ENCODE measurements at places on chromosomes 12 and 14.

DNA sequence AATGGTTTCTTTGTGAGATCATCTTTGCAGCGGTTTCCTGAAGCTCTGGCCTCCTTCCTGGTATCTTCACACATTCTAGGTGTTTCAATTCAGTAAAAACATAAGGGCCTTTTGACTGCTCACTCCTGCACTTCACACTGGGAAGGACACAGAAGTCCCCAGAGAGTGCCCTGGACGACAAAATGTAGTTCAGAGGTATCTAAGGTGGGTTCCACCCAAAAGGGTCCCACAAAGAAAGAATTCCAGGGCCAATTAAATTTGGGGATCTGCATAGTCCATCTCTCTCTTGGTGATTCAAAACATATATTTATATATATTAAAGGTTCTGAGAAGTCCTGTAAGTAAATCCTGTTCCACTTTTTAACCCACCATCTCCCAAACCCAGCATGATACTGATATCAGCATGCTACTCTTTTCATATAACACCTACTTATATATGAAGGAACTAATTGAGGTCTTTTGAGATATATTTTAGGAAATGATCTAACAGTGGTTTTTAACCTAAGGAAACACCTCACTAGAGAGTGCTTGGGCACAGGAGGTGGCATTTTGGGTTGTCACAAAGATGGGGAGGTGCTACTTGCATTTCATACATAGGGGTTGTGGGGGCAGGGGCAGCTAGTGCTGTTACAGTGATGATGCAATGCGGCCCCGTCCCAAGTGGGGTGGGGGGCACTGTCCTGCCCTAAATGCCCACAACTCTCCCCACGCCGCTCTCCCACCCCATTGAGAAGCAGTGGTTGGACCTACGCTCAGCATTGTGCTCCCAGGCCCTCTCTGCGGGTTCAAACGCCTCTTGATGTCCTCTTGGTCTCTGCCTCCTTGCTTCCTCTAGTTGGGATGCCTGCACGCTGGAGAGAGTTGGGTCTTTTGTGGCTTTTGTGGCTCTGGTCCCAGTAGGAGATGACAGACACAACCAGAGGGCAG is 109.4 kb downstream of the ARF6 start:
- DNase-seq, result no peak

DNA sequence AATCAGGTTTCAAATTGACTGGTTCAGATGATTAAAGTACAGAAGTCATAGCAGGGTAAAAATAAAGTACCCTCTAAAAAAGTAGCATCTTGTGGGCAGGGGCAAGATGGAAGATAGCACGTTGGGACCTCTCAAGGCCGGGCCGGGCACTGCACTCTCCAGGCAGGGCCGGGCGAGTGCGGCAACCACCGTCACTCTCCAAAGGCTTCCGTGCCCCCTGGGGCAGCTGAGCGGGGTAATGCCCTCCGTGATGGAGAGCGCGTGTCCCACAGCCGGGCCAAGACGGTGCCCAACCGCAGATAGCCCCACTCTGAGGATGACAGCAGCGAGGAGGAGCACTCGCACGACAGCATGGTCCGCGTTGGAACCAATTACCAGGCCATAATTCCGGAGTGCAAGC is 8.6 kb upstream of the PLXNC1 start:
- DNase-seq, result no peak

DNA sequence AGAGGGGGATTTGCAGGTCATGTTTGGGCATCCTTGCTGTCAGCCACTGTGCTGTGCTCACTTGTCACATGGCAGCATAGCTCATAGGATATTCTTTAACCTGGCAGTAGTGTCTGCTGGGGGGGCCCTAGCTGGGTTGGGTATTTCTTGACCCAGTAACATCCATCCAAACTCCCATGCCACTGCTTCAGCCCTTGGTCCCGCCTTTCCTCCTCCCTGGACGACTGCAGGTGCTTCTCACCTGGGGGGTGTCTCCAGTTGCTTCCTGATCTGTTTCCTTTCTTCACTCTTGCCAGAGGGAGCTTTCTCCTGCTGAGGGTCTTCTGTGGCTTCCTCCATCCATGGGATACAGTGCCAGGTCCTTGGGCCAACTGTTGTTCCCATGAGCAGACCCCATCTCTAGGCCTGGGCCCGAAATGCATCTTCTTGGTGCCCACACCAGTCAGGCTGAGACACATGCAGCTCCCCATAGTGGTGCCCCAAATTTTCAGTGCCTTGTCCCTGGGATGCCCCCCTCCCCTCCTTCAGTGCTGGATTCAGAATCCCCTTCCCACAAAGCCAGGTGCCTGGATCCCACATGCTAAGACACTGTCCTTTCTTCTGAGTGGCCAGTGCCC is 20.5 kb downstream of the C14orf132 start:
- DNase-seq, result no peak

DNA sequence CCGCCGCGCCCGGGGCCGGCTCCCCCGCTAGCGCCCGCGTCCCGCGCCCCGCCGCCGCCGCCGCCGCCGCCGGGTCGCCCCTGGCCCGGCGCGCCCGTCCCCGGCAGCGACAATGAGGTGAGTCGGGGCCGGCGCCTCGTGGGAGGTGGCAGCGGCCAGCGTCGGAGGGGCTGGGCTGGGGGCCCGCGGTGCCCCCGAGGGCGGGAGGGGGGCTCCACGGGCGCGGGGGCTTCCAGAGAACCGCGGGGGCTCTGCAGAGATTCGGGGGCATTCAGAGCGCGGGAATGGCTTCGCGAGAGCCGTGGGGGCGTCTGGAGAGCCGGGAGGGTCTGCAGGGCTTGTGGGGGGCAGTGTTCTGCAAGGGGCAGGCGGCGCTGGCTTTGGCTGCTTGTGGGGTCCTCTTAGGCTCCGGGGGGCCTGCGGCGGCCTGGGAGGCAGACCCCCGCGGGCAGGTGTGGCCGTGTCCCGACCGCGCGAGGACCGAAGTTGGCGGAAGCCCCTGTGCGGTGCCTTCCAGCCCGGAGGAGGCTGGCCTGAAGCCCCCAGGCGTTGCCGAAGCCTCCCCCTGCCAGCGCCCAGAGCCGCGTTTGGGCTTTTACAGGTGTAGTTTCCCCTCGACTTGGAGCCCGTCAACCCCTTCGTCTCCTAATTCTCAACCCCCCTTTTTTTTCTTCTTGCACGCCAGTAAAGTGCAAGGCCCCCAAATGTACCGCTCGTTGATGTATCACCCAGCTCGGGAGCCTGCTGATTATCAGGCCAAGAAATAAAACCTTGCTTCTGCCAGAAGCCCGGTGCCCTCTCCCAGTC is 93.1 kb upstream of the EVL start:
- DNase-seq, result no peak

- no peak for DNase-seq
Measured at GRCh38 chr14:82385048-82385447, 851.4 kb upstream of the SEL1L start.

DNA sequence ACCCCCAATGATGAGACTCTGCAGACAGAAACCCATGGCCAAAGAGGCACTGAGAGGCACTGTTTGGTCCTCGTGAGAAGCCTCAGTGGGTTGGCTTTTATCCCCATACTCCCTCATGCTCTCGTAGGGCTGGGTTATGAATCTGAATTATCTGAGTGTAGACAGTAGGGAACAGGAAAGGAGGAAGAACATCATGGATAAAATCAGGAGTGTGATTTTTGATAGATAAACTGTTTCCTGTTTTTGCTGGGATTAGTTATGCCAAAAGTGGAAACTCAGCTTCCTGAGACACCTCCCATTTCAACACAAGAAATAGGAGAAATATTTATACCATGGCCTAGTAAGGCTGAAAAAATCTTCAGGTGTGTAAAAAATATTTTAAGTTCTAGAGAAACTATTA is 177.9 kb downstream of the PPM1H start:
- no peak for DNase-seq

DNA sequence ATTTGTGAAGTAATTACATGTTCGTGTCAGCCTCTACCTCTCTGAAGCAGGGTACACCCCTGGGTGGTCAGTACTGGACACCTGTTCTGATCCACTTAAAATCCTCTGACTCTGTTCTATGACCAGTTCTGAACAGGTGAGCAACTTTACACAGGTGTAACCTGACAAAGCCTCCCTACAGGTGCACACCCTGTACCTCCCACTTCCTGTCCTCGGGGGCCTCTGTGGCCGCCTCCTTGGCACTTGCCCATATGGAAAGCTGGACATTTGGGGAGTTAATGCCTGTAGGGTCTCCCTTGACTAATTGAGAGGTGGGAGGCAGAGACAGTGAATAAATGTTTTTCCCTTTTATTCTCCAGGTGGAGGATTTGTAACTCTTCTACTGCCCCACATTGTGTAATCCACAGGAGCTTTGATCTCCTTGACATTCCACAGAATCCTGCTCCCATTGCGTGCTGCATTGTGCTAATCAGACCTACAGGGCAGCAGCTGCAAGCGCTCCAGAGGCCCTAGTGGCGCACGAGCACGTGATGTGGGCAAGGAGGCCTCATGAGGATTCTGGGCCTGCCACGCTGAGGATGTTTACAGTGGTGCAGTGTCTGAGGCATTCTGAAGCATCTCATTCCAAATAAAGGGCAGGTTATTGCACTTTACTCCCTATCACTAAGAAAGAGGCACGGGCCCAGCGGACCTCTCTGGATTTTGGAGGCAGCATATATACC is 45.8 kb upstream of the BATF start:
- peak; percentile 3 for DNase-seq

GRCh38 chr12:13022851-13023271 is 21.3 kb upstream of the FAM234B start:
- DNase-seq, result no peak

- DNase-seq, result no peak
Measured at GRCh38 chr14:28870033-28870564, 103.5 kb downstream of the FOXG1 start.

GRCh38 chr12:49838973-49839633 is 3.8 kb downstream of the BCDIN3D start:
- DNase-seq, result no peak

DNA sequence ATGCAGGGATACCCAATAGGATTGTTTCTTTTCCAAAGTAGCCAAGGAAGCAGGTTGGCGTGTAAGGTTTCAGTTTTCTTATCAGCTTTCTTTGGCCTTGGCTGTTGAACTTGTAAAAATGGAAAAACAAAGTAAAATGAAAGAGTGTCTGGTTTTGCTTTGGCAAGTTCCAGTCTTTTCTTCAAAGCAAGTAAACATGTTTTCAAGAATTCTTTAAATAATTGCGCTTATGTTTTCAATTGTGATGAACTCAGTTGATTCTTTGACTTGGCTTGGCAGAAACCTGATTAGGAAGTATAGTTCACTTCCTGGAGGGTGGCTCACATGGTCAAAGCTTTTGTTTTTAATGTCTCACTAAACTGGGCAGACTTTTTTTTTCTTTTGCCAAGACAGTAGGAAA is 112.2 kb upstream of the USP44 start:
- no peak for DNase-seq

DNA sequence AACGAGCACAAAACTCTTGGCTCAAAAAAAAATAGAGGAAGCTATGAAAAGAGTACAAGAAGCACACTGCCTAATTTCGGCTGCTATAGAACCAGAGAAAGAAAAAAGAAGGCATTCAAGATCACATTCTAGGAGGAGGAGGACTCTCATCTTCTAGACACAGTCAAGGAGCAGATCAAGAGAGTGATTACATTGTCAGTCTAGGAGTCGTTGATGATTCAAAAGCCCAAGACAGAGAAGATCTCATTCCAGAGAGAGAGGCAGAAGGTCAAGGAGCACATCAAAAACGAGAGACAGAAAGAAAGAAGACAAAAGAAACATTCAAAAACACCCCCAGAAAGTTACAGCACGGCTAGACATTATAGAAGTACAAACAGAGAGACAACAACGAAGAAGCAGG is 131.8 kb upstream of the AEBP2 start:
- no peak for DNase-seq

DNA sequence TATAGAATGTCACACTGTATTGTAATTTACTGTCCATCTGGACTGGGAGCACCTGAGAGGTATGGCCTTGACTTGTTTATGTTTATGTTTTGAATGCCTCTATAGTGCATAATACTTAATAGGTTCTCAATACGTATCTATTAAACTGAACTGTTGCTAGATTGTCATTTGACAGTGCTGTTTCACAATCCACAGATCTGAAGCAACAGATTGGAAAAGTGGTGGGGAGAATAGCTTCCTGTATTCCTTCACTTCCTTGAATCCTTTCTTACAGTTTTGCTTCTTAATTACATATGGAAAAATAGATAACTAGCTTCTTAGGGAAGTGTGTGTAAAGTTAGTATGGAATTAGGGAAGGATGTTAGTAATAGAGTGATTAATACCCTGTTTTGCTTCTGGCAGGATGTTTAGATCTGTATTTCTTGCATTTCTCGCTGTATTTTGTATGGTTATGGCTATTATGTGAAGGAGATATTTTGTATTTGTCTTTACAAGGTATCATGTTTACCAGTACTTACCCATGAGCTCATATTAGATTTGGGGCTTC is 4.5 kb downstream of the CNOT2 start:
- no peak for DNase-seq

DNA sequence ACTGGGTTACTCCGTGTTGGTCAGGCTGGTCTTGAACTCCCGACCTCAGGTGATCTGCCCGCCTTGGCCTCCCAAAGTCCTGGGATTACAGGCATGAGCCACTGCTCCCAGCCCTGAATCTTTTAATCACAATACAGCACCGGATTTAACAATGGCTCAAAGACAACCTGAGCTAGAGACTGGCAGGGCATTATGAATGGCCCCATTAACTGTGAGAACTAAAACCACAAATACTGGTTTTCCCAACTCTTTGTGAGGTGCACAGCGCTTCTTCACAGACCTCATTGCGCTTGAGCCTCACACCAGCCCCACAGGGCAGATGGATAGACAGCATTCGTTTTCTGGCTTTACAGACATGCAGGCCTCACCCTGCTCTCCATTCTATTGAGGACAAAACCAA is 107.0 kb upstream of the FKBP4 start:
- no peak for DNase-seq

- DNase-seq, result no peak
Measured at GRCh38 chr12:116354950-116355783, 77.7 kb upstream of the MED13L start.

DNA sequence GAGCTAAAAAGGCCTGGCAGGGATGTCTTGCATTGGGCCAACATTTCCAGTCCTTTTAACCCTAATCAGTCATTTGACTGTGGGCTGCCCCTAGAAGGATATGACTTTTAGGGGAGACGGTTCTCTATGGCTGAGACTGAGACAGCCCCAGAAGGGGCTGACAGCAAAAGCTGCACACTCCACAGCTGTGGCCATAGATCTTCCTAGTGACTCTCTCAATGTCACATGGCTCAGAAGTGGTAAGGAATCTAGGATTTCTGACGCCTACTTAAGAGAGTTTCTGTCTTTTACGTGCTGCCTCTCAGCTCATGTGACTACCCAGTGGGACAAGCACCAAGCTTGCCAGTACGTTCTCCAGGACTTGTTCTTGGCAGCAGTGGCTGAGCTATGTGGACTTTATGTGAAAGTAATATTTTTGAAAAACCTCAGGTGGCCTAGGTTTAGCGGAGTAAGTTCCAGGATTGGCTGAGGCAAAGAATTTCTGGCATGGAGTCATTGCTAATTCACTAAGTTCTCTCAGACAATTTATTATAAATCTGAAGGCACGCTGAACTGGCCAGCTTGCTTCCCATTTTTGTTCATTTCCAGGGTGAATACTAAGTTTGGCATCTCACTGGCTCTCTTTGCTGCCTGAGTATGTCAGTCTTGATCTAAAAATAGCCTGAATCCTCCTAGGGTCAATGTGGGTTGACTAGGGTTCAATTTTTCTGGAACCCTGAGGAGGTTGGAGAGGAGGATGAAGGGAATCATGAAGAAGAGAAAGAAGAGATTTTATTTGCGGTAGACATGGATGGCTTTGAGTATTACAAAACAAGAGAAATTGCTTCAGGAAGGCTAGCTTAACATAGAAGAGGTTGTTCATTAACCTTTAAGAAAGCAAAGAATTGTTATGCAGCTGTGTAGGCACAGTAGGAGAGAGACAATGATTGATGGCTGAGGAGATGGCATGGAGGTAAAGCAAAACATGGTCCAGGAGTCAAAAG is 271.8 kb downstream of the AEBP2 start:
- no peak for DNase-seq
